Thoracic aorta (tissue), 2 donors: ENCODE measurements at places on chromosomes 4 and X.

DNA sequence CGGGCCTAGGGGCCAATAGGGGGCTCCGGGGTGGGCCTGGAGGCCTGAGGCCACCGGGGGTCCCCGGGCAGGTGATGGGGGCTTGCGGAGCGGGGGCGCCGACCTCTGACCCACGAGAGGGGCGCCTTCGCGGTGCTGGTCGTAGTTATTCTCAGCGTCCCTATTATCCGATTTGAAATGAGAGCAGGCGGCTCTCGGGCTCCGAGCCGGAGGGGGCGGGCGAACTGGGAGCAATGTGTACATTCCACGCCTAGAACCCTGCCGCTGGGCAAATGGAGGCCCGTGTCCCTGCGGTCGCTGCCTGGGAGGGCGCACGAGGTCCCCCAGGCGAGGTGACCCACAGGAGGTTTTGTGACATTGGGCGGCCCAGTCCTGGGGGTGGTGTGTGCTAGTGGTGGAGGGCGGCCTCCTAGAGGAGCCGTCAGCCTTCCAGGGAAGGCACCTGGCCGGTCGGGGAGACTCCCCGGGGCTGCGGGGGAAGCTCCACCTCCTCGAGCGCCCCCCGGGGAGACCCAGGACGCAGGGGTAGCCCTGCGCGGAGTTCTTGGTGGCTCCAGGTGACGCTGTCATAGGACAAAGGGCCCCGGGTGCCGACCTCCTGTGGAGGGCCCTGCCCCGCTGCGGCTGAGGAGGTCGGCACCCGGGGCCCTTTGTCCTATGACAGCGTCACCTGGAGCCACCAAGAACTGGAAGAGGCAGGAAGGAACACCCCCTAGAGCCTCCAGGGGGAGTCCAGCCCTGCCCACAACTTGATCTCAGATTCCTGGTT lies 102.6 kb upstream of the PRKX start:
- no peak for DNase-seq

DNA sequence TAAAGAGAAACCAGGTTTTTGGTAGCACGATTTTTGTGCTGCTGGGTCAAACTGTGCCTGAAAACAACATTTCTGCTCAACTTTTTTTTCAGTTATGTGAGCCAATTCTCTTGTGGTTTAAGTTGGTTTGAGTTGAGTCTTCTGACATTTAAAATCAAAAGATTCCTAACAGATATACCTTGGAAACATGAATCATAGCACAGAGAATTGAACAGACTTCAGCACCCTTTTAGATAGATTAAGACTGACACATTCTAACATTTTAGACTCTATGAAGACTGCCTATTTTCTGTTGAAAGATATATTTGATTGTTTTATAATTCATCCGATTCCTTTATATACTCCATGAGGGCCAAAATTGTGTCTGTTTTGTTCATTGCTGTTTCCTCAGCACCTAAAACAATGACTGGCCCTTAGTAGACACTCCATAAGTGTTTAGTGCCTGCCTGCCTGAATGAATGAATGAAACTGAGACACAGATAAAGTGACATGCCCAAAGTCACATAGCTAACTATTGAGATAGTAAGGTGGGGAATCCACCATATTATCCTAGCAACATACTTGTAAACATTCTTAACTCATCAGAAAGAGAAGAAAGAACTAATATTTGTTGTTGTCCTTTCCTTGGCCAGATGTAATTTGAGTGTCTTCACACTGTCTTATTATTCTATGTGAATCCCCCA lies 624.0 kb downstream of the MID1IP1 start:
- DNase-seq: no peak

- no peak for DNase-seq
These were observed 348.8 kb downstream of the GBA3 start for GRCh38 chr4:23041501-23041900.

GRCh38 chr4:56222514-56222913 lies 164.8 kb downstream of the AASDH start:
- DNase-seq: no peak

DNA sequence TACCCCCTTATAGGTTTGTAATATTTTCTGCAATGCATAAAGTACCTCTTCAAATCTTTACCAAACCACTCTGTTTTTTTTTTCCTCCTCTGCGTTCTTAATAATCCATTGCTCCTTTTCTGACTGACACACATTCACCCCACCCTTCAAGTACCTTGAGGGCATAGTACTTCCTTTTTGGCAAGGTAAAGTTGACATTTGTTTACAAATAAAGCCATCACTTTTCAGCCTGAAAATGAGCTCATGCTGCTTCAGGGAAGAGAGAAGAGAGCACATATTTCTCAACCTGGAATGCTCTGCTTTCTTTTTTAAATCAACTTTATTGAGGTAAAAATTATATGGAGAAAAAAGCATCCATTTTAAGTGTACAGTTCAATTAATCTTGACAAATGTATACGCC lies 113.9 kb downstream of the AGTR2 start:
- no peak for DNase-seq

GRCh38 chr4:169603312-169603711 lies 9.1 kb downstream of the NEK1 start:
- DNase-seq: no peak

GRCh38 chr4:38856046-38856445 lies 571 bp downstream of the TLR6 start:
- no peak for DNase-seq

DNA sequence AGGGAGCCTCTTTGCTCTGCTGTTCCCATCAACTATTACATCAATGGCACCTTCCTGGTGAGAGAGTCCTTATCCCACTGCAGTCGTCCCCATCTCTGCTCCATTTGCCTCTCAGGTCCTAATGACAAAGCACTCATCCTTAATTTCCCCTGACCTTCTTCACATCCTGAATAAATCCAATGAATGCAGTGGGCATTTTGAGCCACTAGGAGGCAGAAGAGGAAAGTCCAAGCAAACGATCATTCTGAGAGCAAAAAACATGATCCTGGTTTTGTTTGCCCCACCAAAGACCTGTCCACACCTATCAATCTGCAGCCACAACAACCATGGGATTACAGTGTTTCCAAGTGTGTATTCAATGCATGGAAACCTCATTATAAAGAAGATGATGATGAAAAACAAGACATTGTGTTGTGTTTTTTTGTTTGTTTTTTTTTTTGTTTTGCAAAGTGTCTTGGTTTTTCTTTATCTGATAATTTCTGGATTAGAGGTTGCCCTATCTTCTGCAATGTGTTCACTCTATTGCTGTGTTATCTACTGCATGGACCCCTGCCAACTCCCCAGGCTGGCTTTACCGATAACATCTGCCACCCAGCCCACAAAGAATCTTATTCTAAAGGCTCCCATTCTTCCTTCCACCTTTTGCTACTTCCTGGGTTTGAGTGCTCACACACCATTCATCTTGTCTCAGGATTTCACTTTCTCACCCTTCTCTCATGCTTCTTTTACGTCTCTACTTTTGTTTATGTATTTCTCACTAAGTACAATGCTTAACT lies 207.2 kb downstream of the NLGN4X start:
- DNase-seq: no peak

DNA sequence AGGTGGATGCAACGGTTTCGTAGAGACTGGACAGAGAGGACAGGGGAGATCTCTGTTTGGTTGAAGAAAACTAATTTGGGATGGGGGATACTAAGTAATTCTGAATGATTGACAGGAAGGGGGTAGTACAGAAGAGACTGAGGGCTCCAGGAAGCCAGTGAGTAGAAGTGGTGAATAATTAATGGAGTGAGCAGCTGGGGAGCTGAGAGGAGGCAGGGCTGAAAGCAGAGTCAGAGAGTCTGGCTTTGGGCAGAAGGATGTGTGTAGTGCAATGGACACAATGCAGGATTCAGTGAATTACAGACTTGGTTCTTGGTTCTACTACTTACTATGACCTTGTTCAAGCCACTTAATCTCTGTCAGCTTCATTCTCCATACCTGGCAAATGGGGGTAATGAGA lies 161.7 kb downstream of the RBMX2 start:
- no peak for DNase-seq

- DNase-seq: no peak
These were observed 32.0 kb downstream of the NPY1R start for GRCh38 chr4:163300445-163300844.

- DNase-seq: no peak
These were observed 3.7 kb upstream of the PHOX2B start for GRCh38 chr4:41752081-41752836.

GRCh38 chrX:135981668-135982067 lies 3.6 kb upstream of the SLC9A6 start:
- no peak for DNase-seq

DNA sequence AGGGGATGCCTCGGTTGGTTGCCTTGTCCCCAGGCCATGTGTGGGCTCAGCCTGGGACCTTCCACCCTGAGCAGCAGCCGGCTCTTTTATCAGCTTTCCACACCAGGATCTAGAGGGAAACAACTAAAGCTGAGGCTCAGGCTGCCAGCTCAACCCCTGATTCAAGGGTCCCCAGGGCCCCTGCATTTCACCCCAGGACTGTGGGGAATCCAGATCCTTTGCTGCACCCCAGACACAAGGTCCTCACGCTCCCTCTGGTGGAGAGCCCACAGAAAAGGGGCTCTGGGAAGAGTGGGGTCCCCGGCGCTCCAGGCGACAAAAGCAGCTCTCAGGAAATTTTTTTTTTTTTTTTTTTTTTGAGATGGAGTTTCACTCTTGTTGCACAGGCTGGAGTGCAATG lies 64.3 kb downstream of the ZFYVE28 start:
- DNase-seq: no peak

GRCh38 chrX:155592331-155592730 lies 20.4 kb downstream of the TMLHE start:
- no peak for DNase-seq

- no peak for DNase-seq
These were observed 107.9 kb downstream of the LDB2 start for GRCh38 chr4:16790508-16790907.

GRCh38 chrX:68794461-68794860 lies 34.4 kb upstream of the EFNB1 start:
- DNase-seq: no peak

- no peak for DNase-seq
These were observed 38.7 kb downstream of the SPATA4 start for GRCh38 chr4:176156656-176157055.

DNA sequence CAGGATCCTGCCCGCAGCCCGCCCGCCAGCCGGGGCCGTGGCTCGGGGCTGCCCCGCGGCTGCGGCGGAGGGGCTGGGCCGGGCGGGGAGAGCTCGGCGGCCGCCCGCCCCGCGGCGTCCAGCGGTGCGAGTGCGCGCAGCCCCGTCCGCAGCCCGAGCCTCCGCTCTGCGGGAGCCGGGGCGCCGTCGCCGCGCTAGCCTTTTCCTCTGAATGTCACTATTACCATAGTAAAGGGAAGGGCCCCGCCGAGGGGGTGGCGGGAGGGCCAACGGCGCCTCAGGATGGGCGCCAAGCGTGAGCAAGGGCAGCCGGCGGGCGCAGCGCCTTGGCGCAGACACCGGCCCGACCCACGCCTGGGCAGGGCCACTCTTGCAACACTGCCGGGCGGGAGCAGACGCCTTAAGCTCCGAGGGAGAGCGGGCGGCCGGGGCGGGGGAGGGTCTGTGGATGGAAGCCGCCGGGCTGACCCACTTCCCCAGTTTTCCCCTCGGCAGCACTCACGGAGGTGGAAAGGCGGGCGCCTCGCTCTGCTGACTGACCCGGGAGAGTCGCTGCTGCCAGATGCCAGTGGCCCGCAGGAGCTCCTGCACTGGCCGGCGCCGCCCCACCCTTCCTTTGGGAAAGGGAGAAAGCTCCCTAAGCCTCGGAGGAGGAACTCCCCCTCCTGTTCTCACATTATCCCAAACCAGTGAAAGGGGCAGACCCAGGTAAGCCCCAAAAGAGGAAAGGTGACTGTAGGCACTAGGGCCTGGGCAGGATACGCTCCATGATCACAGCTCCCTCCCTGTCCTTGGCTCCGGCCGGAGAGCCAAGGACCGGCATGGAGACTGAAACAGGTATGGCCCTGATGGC lies 329.4 kb downstream of the HNRNPD start:
- DNase-seq: no peak

GRCh38 chrX:56248492-56248891 lies 16.3 kb downstream of the KLF8 start:
- no peak for DNase-seq

GRCh38 chrX:9862525-9862924 lies 76.3 kb downstream of the SHROOM2 start:
- no peak for DNase-seq

DNA sequence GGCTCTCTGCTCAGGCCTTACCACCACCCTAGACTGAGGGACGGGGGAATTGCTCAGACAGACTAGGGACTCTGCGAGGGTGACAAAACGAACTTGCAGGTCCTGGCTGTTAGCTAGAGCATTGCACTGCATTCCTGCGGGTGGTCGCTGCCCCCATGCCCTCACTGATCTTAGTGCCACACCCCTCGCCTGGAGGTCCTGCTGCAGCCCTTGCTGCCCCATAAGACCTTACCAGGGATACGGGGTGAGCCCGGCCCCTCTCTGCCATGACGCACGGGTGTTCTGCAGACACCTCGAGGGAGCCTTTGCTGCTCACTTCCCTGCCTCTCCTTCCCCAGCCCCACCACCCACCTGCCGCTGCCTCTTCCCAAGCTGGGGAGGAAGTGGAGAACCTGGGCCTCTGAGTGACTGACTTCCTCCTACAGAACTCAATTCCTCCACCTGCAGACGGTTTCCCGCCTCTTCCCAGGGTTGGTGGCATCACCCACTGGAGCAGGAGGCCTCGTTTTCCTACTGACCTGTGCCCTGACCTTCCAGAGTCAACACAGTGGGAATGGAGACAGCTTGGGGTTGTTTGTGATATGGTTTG lies 19.8 kb upstream of the TBC1D14 start:
- no peak for DNase-seq

- DNase-seq: no peak
These were observed 73.9 kb upstream of the MED14 start for GRCh38 chrX:40809210-40809609.

- no peak for DNase-seq
These were observed 27.0 kb downstream of the AR start for GRCh38 chrX:67570839-67571238.

DNA sequence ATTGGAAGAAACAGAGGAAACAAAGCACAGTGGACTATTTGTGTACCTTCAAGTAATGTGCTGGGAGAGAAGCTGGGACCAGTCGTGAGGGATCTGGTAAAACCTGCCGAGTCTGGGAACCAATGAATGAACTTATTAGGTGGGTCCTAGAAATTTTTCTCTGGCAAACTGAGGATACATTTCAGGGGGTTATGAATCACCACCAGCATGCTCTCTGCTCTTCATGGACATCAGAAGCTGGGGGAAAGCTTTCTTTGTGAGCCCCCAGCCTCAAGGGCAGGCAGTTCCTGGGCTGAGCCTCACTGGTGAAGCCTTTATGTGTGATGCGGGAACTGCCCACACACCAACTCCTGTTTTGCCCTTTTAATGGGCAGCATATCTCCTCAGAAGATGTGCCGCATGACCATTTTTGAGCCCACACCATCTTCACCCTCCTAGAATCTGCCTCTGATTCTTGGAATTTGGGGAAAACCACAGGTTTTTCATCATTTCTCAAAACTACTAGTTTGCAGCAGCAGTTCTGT lies 95.4 kb upstream of the ENPP6 start:
- DNase-seq: no peak

DNA sequence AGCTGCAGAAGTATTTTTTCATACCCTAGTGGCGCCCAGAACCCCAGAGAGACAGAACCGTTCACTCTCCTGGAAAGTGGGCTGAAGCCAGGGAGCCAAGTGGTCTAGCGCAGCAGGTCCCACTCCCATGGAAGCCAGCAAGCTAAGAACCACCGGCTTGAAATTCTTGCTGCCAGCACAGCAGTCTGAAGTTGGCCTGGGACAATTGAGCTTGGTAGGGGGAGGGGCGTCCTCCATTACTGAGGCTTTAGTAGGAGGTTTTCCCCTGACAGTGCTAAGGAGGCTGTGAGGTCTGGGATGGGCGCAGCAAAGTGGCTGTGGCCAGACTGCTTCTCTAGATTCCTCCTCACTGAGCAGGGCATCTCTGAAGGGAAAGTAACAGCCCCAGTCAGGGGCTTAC lies 84.5 kb upstream of the ATXN3L start:
- no peak for DNase-seq
